ENCODE measurements at places on chromosomes 6 and 20. TPM values are rescaled to one million over a fixed set of nuclear protein-coding genes. Genes with fewer than 3 reads are reported as not detected.

GRCh38 chr20:24970030-24970553 is 21.0 kb downstream of the CST7 start:
- DNase-seq: no peak
- no peak overlapping the region for H3K27ac ChIP-seq
- no peak overlapping the region for H3K4me3 ChIP-seq
- H3K27me3 ChIP-seq: no peaks in the 10 kb centered on the region
- H3K4me1 ChIP-seq: no peaks in the 10 kb centered on the region

DNA sequence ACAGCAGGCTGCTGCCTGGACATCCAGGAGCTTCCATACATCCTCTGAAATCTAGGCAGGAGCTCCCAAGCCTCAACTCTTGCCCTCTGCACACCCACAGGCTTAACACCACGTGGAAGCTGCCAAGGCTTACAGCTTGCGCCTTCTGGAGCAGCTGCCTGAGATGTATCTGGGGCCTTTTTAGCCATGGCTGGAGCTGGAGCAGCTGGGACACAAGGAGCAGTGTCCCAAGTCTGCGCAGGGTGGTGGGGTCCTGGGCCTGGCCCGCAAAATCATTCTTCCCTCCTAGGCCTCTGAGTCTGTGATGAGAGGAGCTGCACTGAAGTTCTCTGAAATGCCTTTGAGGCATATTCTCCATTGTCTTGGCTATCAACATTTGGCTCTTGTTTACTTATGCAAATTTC is 255.0 kb downstream of the DLL1 start:
- no peaks in the 10 kb centered on the region for H3K27me3 ChIP-seq
- peaks cover 6% of the 10 kb centered on the region for H3K4me1 ChIP-seq
- no peaks in the 10 kb centered on the region for H3K36me3 ChIP-seq
- DNase-seq: no peak
- H3K27ac ChIP-seq: no peak overlapping the region
- H3K4me3 ChIP-seq: no peak overlapping the region

DNA sequence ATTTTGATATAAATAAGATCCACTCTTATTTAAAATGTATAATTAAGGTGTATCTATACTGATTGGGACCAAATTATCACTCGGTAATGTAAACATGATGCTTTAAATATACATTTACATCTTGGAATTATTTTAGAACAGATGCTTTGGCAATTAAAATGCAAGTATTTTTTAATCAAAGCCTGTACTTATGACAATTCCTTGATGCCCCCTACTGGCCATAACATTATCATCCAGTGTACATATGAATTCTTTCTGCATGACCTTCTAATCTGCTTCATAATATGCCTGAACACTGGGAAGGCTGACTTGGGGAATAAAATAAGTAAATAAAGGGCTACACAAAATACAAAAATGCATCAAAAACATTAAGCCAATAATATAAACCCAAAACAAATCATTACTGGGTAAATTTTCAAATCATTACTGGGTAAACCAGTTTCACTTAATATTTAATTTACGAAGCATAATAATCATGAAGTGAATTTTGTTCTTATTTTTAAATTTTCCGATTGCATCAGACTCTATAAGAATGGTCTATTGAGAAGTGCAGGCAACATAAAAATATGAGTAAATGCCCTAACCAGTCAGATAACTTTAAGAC is 65.1 kb downstream of the CGA start:
- no peaks in the 10 kb centered on the region for H3K27me3 ChIP-seq
- H3K36me3 ChIP-seq: no peaks in the 10 kb centered on the region
- no peak overlapping the region for H3K27ac ChIP-seq
- DNase-seq: no peak

The ABRACL gene
- 40.2 TPM for total RNA-seq

The HSPA12B gene
- 14.6 TPM for total RNA-seq

- no peak overlapping the region for H3K27ac ChIP-seq
- no peaks in the 10 kb centered on the region for H3K36me3 ChIP-seq
Measured at GRCh38 chr6:106149472-106150069, 63.4 kb downstream of the PRDM1 start.

DNA sequence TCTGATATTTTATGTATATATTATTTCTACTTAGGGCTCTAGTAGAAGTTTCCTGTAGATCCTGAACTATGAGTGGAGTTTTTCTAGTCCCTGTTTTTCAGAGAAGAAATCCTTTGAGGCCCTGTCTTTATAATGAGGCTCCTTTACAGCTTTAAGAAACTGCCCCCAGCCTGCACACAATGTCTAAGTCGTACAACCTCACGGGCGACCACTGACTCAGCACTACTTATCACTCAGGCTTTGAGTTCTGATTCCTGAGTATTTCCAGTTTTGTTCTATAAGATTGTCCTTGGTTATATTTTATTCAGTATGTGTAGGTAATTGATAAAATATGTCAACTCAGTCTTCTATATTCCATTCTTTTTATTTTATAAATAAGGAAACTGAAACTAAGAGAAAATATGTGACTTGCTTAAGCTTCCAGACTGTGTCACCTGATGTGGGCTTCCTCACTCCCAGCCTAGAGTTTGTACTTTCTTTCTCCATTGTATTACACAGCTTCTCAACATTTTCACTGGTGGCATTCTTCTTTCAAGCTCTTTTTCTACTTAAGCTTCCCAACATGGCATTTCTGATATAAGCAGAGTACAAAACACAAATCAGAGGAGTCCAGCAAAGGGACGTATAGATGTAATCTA is 167.0 kb downstream of the TBX18 start:
- no peak for DNase-seq
- H3K36me3 ChIP-seq: no peaks in the 10 kb centered on the region
- no peaks in the 10 kb centered on the region for H3K27me3 ChIP-seq
- H3K4me1 ChIP-seq: no peaks in the 10 kb centered on the region

GRCh38 chr6:38499529-38500096 is 140.1 kb downstream of the BTBD9 start:
- H3K4me1 ChIP-seq: peaks cover 5% of the 10 kb centered on the region
- H3K27me3 ChIP-seq: no peaks in the 10 kb centered on the region
- DNase-seq: no peak
- H3K4me3 ChIP-seq: no peak overlapping the region
- no peaks in the 10 kb centered on the region for H3K36me3 ChIP-seq

- no peak overlapping the region for H3K4me3 ChIP-seq
- no peaks in the 10 kb centered on the region for H3K4me1 ChIP-seq
- no peak overlapping the region for H3K27ac ChIP-seq
- H3K27me3 ChIP-seq: no peaks in the 10 kb centered on the region
- no peaks in the 10 kb centered on the region for H3K36me3 ChIP-seq
Measured at GRCh38 chr20:55783381-55783780, 221.9 kb downstream of the CBLN4 start.

The TAAR2 gene
- not detected for total RNA-seq
